ENCODE measurements at places on chromosomes 11 and 22.

- peak; percentile 20 for DNase-seq
Observed at GRCh38 chr22:38758276-38758945, 2.6 kb upstream of the SUN2 start.

- no peak for DNase-seq
Observed at GRCh38 chr11:74702383-74703007, 28.7 kb downstream of the CHRDL2 start.

GRCh38 chr11:123478352-123478987 lies 48.4 kb downstream of the GRAMD1B start:
- peak; percentile 28 for DNase-seq

- no peak for DNase-seq
Observed at GRCh38 chr11:1733716-1734640, 16.4 kb downstream of the IFITM10 start.

GRCh38 chr11:11502263-11502861 lies 119.4 kb downstream of the GALNT18 start:
- DNase-seq, result no peak

DNA sequence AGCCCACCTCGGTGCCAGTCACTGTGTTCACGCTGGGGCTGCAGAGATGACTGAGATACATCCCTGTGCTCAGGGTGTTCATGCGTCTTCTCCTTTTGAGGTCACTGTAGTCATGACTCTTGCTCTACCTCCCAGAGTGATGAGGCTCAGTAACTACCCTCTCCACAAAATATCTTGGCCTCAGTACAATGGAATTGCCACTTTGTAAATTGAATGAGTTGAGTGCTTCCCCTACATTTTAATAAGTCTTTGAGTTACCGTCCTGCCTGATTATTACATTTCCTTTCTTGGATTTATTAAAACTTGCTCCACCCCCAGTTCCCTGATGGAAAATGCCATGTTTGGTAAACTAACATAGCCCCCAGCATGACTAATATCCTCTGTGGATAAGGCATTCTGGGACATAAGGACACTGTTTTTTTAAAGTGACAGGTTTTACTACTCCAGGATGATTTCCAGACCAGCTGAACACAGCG lies 15.9 kb downstream of the PRSS23 start:
- no peak for DNase-seq

DNA sequence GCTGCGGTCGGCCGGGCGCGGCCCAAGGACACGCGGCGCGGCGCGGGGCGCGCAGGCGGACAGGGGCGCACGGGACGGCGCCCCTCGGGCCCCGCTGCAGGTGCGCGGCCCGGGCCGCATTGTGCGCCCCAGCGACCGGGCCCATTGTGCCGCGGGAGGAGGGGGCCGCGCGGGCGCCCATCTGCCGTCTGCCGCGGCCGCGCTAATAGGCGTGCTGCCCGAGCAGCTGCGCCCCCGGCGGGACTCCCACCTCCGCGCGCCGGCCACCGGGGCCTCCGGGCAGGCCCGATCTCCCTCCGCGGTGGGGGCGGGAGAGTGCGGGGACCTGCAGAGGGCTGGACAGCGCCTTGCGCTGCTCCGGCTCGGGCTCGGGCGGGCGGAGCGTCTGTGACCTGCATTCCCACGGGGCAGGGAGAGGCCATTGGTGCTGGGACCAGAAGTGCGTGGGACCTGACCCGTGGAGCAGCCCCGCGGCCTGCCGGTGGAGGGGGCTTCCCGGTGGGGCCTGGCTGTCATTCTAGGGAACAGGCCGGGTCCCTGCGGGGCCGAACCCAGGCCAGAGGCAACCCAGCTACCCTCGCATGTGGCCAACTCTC lies 933 bp downstream of the BRSK2 start:
- no peak for DNase-seq
